NCI-H510A treated with DMSO at 0.1 percent for 48 hours (cell line): ENCODE measurements at places on chromosomes 3 and 15.

GRCh38 chr3:186879781-186880180 lies 37.3 kb downstream of the ADIPOQ start:
- DNase-seq, result no peak

DNA sequence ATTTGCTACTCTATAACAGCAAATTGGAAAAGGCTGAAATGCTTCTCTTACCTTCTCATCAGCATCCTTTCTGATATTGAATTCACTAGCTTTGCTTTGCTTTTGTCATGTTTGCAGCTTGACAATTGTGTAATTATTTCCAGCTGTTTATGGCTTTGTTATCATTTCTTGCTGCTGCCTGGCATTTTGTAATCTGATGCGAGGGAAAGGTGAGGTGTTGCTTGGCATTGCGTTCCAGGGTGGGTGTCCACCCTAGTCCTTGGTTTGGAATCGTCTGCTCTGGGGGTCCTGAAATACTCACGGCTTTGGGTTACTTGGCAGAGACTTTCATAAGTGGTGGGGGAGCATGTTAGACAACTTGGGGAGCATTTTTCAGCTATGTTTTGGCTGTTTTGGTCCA lies 2.9 kb downstream of the CACNA2D3 start:
- no peak for DNase-seq

- peak; percentile 6 for DNase-seq
Measured at GRCh38 chr3:62229908-62230307, 143.4 kb downstream of the FEZF2 start.

- no peak for DNase-seq
Measured at GRCh38 chr3:142902356-142902755, 13.5 kb upstream of the PCOLCE2 start.

GRCh38 chr3:28575100-28575745 lies 226.6 kb upstream of the AZI2 start:
- DNase-seq, result peak; percentile 35

DNA sequence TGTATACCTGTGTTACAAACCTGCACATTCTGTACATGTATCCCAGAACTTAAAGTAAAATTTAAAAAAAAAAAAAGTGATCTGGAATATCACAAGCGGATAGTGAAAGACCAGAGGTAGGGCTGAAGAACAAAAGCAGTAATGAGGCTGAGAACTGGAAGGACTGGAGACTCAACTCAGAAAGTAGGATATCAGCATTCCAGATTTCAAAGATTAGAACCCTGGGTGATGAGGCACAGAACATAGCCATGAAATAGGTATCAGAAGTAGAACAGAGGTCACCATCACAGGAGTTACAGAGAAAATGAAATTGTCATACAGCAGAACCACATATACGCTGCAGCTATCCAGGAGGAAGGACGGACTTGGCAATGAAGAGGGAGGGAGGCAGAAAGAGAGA lies 56.1 kb downstream of the ACAP2 start:
- DNase-seq, result no peak
